ENCODE measurements at places on chromosomes 2 and 18.

DNA sequence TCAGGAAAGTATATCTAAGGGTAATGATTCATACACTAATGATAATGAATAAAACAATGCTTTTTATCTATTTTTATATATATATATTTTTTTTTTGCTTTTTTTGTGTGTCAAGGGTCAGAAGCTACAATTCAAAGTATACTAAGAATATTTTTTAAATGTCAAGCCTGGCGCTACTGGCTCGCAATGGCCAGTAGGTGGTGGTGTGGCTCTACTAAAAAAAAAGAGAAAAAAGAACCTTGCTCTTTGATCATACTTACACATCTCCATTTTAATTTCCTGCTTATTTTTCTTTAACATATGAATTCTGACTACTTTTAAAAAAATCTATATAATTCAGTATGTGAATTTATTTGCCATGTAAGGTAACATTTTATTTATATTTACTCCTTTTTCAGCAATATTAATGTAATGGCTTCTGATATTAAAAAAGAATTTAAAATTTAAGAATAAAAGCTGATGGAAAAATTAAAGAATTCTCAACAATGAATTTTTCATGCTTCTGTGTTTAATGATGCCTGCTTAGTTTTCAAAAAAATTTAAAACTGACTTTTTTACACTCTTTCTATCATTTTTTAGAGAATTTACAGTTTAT lies 232.9 kb downstream of the GULP1 start:
- peak; percentile 75 for DNase-seq

- no peak for DNase-seq
These were observed 382.6 kb downstream of the CDH2 start for GRCh38 chr18:27794181-27794926.

DNA sequence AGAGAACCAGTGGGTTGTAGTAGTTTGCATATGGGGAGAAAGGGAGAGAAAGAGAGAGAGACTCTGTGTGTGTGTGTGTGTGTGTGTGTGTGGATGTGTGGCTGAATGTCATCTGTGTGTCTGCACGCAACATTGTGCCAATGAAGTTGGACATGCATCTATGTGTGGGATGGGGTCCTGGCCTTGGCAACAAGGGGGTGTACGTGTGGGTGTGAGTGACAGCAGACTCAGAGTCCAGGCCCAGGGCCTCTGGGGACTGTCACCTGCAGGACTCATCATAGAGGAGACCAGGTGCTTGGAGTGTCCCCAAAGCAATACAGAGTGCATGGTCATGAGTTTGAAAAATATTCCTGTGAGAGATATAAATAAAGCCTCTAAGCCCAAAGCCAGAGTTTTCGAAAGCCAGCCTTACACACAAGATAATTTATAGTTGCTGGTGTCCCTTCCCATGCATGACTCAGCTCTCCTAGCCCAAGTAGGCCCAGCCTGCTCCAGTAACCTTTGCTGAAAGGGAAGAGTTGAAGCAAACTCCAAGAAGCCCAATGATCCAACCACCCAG lies 59.9 kb downstream of the TNP1 start:
- no peak for DNase-seq

GRCh38 chr2:78351208-78351607 lies 674.3 kb upstream of the REG3G start:
- peak; percentile 8 for DNase-seq

DNA sequence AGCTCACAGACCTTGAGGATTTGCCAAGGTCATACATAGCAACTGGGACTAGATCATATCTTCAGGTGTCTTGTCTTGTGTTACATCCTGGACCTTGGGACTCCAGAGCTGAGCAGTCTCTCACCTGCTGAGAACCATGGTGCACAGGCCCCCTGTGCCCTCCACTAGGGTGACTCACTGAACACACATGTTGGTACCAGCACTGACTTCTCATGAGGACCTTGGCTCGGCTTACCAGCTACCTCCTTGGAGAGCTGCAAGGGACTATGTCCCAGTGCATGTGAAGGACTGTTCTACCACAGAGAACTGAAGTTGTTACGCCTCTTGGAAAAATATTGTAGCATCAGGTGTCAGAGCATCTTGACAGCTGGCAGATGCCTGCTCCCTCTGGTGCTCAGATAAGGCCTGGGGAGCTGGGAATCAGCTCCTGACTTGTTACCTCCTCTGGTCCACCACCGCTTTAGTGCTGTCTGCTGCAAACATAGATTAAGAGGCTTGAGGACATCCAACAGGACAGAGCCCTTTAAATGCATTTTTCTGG lies 72.1 kb downstream of the WDSUB1 start:
- no peak for DNase-seq
